ENCODE measurements at places on chromosomes 16 and 17. TPM values are rescaled to one million over a fixed set of nuclear protein-coding genes. Genes with fewer than 3 reads are reported as not detected.

GRCh38 chr16:83963277-83964119 is 4.5 kb upstream of the NECAB2 start:
- DNase-seq: no peak

DNA sequence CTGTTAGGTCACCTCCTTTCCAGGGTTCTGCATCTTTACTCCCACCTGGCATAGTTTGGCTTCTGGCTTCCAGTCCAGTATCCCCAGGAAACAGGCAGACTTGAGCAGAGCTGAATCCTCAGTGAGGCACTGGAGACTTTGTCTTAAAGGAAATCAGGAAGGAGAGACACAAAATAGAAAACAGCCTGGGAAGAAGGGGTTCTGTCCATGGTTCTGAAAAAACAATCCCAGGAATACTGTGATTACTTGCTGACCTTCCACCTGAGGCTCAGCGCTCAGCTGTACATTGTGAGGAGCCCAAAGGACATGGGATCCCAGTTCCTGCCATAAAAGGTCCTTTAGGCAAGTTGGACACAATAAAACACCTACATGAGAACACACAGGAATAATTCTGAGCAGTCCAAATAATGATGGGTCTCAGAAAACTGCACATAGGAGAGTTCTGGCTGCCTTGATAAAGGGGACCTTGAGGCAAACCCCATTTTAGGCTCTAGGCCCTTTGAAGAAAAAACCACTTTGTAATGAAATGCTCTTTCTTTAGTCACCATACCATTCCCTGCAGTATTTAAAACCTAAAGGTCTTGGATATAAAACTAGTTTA is 81.4 kb upstream of the CRHR1 start:
- DNase-seq: peak; percentile 41

- no peak for DNase-seq
These were observed 33.7 kb downstream of the GINS3 start for GRCh38 chr16:58425756-58426494.

DNA sequence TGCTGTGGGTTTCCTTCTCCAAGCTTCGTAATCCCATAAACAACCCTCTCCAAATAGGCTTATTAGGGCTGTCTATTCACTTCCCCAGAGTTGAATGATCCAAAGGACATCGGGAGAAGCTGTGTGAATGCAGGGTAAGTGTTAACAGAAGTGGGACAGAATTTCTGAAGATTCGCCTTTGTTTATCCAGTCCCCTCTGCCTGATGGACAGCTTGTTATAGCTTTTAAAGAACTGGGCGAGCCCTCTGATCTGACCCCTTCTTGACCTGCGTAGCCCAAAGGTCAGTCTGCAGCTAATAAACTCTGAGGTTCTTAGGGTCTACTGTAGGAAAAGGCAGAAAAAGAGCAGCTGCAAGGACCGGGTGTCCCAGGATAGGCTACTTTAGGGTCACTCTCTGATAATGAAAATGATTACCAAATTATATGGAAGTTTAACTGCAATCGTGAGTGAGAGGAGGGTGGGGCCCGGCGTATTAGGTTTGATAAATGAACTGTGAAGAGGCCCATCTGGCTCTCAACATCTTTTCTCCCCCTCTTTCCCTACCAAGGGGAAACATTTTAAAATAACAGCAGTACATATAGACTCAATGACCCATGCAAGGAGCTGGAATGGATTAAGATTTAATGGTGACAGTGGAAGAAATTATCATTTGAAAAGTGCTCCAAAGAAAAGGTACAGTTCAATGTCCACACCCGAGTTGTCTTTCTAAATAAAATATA is 233.4 kb downstream of the FTO start:
- no peak for DNase-seq

DNA sequence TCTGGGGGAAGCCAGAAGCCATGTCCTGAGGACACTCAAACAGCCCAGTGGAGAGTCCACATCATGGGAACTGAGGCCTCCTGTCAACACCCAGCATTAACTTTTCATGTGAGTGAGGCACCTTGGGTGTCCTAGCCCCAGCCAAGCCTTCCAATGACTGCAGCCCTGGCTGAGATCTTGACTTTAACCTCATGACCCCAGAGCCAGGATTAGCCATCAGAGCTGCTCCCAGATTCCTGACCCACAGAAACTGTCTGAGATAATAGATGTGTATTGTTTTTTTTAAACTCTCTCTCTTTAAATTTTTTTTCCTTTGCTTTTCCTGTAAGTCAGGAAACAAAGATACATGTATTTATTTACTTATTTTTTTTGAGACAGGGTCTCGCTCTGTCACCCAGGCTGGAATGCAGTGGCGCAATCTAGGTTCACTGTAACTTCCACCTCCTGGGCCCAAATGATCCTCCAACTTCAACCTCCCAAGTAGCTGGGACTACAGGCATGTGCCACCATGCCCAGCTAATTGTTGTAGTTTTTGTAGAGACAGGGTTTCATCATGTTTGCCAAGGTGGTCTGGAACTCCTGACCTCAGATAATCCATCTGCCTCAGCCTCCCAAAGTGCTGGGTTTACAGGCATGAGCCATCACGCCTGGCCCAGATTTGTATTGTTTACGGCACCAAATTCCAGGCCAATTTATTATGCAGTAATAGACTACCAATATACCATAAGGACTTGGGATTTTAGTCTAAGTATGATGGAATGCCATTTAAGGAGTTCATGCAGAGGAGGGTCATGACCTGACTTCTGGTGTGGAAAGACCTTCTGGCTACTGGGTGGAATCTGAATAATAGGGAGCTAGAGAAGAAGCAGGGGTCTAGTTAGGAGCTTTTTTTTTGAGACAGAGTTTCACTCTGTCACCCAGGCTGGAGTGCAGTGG is 14.0 kb upstream of the TMEM94 start:
- DNase-seq: no peak

DNA sequence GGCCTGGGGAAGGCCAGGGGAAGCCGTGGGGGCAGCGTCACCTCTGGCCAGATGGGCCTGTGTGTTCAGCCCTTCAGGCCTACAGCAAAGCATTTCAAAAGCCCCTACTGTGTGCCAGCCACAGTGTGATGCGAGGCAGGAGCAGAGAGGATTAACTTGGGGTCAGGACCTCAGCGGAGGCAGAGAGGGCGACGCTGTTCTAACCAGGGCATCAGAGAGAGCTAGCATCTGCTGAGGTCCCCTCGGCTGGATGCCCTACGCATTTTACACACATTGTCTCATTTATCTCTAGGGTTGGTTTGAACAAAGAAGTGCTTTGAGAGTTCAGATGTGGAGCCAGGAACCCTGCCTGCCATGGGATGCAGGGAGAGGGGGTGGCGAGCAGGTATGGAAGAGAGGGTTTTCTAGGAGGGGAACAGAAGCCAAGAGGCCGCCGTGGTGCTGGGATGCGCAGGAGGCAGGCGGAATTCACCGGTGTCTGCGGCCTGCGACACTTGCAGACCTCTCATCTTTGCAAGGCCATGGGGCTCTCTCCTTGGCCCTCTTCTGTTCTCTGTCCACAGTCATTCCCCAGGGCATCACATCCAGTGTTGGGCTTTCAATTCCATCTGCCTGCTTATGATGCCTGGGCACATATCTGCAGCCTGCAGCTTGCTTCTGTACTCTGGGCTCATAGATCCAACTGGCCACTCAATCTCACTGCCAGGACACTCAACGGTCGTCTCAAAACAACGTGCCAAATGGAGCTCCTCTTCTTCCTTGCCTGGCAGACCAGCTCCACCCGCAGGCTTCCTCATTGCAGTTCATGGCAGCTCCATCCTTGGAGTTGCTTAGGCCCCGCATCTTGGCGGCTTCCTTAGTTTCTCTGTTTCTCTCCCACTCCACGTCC is 8.1 kb upstream of the NKD1 start:
- DNase-seq: no peak

GRCh38 chr16:69417520-69418199 is 6.8 kb upstream of the CYB5B start:
- DNase-seq: no peak

DNA sequence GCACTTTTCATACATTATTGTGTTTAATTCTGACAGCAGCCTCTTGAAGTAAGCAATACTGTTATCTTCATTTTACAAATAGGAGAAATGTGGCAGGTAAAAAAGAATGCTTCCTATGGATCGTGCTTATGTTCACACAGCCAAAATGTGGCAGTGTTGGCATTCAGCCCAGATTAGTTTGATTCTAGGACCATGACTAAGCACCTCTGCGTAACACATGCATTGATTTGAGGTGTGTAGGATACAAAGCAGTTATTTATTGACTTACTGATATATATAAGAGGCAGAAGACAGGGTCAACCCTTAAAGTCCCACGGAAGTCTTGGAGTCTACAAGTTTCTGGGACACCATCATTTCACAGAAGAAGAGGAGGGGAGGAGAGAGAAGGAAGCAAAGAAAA is 1144.4 kb upstream of the GOT2 start:
- DNase-seq: no peak

- DNase-seq: no peak
These were observed 388.3 kb downstream of the CA10 start for GRCh38 chr17:51770027-51770759.

DNA sequence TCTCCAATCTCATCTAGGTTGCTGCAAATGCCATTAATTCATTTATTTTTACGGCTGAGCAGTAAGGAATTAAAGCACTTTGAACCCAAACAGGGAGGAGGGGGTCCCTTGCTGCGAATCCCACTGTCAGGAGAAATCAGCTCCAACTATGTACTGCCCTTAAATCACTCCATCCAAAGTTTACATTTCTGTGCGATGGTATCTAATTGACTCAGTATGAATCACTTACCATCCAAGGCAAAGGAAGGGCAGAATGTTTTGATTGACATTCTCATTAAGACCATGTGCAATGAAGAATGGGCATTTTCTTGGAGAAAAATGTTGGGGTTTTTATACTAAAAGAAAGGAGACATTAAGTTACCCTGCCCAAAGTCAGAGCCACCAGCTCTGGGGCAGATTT is 47.7 kb upstream of the XYLT1 start:
- DNase-seq: no peak

DNA sequence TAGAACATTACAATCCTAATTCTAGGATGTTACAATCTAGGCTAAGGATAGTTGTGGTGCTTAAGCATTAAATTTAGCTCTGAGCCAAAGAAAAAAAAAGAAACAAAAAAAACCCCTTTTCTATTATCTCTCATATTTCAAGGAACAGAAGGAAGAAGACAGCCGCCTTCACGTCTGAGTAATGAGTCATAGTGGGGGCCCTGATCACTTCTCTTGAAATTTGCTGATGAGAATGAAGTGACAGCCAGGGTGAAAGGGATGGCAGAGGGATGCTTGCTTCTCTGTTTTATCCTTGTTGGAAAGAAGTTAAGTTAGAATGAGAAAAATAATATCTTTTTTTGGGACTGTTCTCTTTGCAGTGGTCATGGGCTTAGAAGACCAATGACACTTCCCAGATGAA is 82.6 kb upstream of the MPHOSPH6 start:
- DNase-seq: no peak

GRCh38 chr16:72073560-72074230 is 10.7 kb downstream of the HPR start:
- DNase-seq: no peak

DNA sequence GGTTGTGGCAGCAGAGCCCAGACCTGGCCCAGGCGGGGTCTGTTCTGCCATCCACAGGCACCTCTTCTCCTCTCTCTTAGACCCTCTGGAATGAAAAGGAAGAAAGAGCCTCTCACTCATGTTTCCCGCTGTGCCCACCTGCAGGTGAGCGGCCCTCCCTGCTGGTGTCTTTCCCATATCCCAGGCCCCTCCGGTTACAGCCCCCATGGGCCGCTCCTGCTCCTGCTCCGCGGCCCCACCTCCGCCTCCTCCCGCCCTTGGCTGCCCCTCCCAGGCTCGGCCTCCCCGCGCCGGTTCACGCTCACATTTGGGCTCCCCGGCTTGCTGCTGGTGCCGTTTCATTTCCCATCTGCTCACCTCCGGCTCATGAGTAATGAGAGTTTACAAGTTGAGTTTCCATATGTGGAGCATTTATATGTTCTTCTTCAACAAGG is 98.7 kb upstream of the SDK2 start:
- DNase-seq: no peak

DNA sequence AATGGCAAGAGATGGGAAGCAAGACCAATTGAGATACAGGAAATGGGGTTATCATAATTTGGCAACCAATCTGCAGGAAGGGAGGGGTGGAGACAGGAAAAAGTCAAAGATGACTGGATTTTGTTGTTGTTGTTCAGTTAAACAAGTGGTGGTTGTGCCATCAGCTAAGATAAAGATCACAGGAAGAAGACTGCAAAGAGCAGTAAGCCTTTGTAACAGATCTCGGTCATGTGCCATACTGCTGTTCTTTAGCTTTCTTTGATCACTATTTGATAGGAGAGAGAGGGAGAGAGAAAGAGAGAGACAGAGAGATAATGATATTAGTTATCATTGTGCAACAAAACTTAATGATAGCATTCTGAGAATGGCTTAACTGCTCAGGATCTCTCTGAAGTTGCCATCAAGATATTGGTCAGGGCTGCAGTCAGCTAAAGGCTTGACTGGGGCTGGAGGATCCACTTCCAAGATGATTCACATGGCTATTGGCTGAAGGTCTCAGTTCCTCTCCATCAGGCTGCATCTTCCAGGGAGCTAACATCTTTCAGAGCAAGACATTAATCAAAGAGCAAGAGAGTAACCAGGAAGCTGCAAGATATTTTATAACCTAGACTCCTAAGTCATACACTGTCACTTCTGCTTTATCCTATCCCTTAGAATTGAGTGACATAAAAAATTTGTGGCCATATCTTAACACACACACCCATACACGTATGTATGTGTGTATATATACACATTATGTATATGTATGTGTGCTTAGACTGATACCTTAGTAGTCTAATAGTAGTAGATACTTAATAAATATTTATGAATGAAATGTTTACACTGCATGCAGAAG is 405.0 kb downstream of the SHISA9 start:
- no peak for DNase-seq

- DNase-seq: no peak
These were observed 29.9 kb downstream of the YPEL2 start for GRCh38 chr17:59361386-59361785.

GRCh38 chr16:87056083-87056482 is 261.1 kb downstream of the C16orf95 start:
- no peak for DNase-seq

Gene KIF18B
- polyA plus RNA-seq: 15.8 TPM

Gene ADAM11
- 1.9 TPM for polyA plus RNA-seq

Gene ITGA2B
- 3.2 TPM for polyA plus RNA-seq

Gene OR2C1
- 0.59 TPM for polyA plus RNA-seq

Gene OXLD1
- 17.8 TPM for polyA plus RNA-seq

Measured in renal cortex interstitium (tissue), 15 donors.